ENCODE measurements at places on chromosomes 7 and 10.

GRCh38 chr7:15688279-15688626 is 1.8 kb upstream of the MEOX2 start:
- DNase-seq: no peak

- DNase-seq: no peak
These were observed 176.2 kb upstream of the GDF10 start for GRCh38 chr10:47123716-47124288.

DNA sequence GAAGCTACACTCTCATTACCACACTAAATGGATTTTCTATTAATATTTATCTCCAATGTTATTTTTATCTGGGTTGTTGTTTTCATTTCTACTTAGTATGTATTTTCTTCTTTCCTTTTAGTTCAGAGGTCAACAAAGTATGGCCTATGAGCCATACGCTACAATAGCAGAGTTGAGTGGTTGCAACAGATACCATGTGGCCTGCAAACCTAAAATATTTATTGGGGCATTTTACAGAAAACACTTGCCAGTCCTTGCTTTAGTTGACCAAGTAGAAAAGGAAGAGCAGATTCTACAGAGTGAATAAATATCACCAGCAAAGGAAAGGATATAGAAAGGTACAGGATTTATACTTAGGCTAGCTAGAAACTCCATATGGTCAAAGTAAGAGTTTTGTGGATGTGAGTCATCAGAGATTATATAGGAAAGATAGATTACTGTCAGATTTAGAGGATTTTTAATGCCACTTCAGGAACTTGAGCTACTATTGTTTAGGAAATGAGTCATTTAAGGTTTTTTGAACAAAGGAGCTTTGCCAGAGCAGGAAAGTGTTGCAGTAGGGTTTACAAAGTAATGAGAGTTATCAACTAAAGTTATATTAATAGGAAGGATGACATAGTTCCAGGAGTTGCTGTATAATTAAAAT is 323.3 kb upstream of the KAT6B start:
- no peak for DNase-seq

- no peak for DNase-seq
These were observed 15.7 kb downstream of the BPGM start for GRCh38 chr7:134662166-134662870.

DNA sequence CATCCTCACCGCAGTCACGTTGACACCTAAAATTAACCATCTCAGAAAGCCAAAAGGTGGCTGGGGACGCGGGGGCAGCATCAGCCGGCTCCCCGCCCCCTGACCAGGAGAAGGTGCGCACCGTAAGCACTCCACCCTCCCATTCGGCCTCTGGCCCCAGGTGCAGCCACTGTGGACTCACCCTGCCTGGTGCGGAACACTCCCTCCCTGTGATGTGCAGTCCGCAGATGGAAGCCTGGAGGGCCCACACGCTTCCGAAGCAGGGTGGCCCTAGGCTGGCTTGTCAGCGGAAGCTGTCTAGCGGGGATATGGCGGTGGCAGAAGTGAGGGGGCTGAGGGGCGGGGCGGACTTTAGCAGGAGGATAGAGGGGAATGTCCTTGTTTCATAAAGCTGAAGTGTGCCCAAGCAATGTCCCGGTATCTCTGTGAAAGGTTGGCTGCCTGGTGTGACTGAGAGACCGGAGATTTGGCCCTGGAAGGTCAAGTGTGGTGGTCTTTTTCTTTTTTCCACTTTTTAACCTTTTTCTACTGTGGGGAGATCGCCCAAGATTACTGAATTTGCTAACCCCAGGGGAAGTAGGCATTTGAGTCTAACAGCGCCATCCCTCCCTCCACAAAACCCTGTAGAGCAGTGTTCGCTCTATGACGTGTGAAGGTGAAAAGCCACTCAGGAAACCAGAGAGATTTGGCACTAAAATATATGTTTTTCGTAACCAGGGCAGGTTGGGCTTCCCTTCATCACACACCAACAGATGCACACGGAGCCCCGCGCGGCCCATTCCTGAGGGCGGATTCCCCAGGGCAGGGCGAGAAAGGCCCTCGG is 74.7 kb downstream of the CXCL12 start:
- no peak for DNase-seq

- no peak for DNase-seq
These were observed 113.3 kb upstream of the KIF5B start for GRCh38 chr10:32169556-32169955.

GRCh38 chr10:29181936-29182335 is 106.9 kb upstream of the LYZL1 start:
- no peak for DNase-seq

GRCh38 chr7:106841896-106842390 is 23.1 kb upstream of the PIK3CG start:
- DNase-seq: no peak

DNA sequence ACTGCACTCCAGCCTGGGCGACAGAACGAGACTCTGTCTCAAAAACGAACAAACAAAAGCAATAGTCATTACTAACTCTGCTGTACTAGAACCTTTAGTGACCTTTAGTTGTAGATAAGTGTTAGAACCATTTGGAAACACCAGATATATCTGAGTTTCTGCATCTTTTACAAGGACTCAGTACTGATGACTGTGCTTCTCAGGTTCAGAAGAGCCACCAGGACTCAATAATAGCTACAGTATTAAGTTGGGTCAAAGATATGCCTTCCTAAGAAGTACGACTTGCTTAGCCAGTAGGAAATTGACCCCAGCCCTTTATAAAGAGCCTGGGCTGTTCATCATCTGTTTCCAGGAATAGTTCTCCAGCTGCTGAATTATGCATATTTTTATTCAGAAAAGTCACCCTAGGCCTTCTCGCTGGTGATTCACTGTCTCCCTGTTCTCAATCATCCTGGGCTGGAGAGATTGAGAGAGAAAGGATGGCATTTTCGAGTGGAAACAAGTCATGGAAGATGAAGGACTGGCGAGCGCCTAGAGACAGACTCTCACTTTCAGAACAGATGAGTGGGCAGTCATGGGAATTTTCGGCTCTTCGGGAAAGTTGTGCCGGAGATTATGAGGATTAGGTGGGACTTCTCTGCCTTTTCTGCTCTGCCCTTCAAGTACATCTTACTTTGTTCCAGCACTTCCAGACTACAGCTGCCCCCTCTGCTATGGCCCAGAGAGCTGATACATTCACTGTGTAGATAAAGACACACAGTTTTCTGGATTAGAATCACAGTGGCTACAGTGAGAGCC is 316.1 kb downstream of the CCDC3 start:
- DNase-seq: no peak

DNA sequence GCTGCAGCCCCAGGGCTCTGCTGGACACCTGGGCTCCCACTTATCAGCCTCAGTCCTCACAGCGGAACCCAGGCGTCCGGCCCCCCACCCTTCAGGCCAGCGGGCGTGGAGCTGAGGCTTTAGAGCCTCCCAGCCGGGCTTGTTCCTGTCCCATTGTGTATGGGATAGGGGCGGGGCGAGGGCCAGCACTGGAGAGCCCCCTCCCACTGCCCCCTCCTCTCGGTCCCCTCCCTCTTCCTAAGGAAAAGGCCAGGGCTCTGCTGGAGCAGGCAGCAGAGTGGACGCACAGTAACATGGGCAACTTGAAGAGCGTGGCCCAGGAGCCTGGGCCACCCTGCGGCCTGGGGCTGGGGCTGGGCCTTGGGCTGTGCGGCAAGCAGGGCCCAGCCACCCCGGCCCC is 2.7 kb downstream of the NOS3 start:
- no peak for DNase-seq

Measured in NCI-H526 (cell line).